Stimulated activated naive CD8-positive, alpha-beta T cell treated with anti-CD3 and anti-CD28 coated beads, Interleukin-15, Interleukin-2, amounts not matched to agents 100 U/mL and 50 U/mL, for 24 hours (primary cell): ENCODE measurements at places on chromosomes 6 and 20.

DNA sequence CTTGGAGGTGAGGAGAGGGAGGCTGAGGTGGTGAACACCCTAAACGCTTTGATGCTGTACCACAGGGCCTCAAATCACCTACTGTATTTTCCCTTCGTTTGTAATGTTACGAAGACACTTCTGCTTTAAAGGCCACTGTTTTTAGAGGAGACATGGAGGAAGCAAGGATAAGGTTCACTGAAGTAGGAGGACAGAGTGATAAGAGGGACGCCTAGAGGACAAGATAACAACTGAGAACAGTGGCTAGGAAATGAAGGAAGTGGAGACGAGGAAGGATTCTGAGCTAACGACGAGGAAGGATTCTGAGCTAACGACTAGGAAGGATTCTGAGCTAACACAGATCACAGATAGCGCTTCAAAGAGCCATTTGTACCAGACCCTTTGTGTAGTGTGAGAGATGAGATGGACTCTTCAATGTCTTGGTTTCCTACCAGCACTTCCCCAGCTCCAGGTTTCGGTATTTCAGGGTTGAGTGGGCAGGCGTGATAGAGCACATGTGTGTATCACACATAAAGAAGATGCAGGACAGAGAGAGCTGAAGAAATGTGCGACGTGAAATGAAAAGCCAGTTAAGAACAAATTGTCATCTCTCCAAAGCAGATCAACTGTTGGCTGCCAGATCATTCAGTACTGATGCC lies 7.5 kb downstream of the SF3B5 start:
- DNase-seq: no peak

GRCh38 chr6:38113825-38114576 lies 294.5 kb downstream of the ZFAND3 start:
- DNase-seq: no peak

GRCh38 chr6:158008864-158009113 lies 27.1 kb downstream of the SYNJ2 start:
- no peak for DNase-seq

DNA sequence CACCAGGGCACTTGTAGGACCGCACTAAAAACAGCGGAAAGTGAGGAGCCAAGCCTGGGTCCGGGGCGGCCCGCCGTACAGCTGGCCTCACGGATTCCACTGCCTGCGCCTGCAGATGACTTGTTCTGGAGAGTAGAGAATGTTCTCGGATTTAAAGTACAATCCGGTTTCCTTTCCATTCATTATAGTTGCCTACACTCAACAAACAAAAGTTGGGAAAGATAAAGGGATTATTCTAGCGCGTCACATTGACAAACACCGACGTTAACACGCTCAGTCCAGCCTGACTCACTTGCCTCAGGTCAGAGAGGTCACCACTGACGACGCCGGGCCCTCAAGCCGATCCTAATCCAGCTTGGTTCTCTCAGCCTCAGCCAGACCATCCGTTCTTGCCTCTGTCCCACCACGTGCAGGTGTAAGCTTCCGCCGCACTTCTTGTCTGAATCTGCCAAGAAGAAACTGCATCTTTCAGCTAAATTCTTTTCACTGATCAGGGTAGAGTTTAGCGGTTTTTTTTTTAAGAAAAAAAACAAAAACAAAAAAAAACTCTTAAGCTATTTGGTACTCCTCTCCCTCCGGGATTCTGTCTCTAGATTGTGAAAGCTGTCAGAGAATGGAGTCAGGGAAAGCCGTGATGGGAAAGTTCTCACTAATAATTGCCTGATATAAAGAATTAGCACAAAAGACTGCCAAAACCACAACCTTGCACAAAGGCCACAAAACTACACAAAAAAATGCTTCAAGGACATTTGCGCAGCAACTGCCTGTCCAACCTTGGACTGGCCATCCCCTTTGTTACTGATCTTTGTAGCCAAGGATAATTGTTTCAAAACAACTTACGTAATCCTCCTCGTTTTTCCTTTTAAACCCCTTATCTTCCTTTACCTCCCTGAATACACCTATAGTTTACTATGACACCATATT lies 1.1 kb upstream of the PHF10 start:
- peak; percentile 48 for DNase-seq

GRCh38 chr6:106666282-106667021 lies 37.1 kb downstream of the QRSL1 start:
- no peak for DNase-seq

- DNase-seq: no peak
These were observed 204.6 kb downstream of the NKAIN2 start for GRCh38 chr6:124008000-124008987.

DNA sequence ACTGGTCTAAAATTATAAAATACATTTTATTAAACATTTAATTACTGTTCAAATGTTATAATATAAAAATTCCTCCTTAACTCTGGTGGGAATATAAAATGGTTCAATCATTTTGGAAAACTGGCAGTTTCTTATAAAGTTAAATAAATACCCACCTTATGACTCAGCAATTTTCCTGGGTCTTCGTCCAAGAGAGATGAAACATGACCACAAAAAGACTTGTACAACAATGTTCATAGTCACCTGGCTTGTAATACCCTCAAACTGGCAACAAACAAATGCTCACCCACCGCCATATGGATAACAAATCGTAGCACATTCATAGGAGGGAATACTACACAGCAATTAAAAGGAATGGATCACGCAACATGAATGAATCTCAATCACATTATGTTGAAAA lies 66.0 kb upstream of the RIN2 start:
- DNase-seq: no peak

DNA sequence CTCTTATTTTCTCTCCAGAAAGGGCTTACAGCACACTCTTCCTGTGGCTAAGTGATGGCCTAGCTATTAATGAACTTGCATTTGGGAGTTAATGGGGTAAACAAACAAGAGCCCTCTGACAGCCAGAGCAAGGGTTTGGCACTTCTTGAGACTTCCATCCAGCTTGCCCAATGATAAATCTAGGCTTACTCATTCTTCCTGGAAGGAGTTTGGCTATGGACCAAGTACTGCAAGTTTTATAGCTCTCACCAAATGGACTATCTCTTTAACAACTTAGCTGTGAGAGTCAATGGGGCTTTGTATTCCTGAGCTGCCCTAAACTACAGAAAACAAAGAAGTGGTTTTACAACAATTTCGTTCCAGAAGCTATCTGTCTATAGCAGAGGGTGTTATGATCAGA lies 16.7 kb upstream of the PI3 start:
- DNase-seq: no peak

DNA sequence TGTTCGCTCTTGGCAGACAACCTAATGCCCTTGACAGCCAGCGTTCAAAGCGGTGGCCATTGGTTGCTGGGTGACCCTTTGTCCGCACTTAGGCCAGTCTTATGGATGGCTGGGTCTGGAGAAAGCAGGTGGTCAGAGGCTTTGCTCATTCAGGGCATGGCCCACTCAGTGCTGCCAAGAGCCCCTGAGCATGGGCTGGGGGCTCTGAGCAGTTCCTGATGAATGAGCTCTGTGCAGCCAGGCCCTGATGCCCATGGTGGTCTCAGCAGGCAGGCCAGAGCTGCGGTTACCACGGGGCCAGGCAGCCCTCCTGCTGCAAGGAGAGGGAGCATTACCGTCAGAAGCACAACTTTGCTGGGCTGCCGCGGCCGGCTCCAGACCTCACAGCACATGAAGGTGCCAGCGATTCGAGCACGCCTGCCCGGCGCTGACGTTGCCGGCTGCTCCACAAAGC lies 36.3 kb downstream of the CDH4 start:
- DNase-seq: no peak

DNA sequence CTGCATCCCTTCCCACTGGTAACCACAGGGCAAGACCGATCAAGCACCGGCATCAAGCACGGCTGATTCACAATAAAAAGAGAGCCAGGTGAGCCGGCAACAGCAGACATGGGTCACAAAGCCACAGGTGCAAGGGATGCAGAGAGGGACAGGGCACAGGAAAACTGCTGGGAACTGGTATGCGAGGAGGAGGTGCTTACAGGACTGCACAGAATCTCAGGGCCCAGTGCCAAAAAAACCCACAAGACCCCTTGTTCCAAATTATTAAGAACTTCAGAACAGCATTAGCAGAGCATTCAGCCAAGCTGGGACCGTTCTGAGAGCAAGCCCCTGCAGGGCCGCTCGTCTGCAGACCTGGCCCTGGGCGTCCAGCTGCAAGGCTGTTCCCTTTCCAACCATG lies 35.4 kb downstream of the BFSP1 start:
- DNase-seq: no peak

DNA sequence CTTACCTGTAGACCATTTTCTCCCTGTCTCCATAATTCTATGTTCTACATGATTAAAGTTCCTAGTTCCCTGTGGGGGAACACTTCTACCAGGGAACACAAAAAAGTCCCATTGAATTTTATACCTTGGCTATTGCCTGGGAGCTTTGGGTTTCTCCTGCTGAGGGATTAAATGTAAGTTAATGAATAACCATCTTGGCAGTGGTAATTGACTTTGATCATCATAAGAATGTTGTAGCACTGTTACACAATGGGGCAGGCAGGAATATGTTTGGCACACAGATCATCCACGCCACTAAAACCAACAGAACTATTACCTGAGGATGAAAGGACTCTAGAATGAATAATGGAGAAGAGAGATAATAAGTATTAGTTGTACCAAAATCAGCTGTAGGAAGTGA lies 1106.2 kb upstream of the GJE1 start:
- DNase-seq: no peak

- no peak for DNase-seq
These were observed 372.1 kb upstream of the CNR1 start for GRCh38 chr6:88538130-88538706.

- no peak for DNase-seq
These were observed 28.6 kb downstream of the MYLIP start for GRCh38 chr6:16157492-16157891.

DNA sequence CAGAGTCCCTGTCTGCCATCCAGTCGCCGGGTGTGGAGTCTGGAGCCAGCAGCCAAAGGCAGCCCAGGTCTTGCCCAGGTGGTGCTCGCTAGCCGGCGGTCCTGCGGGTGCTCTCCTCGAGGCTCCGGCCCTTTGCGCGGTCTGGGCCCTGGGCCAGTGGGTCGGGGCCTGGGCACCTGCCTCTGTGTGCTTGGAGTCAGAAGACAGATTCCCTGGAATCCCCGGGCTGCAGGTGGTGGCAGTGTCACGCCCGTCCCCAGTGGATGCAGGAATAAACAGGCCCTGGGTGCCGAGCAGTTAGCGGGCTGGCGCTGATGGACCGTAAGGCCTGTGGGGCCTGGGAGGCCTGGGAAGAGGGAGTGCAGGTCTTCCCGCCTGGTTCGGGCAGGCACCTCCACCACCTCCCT lies 5.3 kb downstream of the SS18L1 start:
- no peak for DNase-seq

DNA sequence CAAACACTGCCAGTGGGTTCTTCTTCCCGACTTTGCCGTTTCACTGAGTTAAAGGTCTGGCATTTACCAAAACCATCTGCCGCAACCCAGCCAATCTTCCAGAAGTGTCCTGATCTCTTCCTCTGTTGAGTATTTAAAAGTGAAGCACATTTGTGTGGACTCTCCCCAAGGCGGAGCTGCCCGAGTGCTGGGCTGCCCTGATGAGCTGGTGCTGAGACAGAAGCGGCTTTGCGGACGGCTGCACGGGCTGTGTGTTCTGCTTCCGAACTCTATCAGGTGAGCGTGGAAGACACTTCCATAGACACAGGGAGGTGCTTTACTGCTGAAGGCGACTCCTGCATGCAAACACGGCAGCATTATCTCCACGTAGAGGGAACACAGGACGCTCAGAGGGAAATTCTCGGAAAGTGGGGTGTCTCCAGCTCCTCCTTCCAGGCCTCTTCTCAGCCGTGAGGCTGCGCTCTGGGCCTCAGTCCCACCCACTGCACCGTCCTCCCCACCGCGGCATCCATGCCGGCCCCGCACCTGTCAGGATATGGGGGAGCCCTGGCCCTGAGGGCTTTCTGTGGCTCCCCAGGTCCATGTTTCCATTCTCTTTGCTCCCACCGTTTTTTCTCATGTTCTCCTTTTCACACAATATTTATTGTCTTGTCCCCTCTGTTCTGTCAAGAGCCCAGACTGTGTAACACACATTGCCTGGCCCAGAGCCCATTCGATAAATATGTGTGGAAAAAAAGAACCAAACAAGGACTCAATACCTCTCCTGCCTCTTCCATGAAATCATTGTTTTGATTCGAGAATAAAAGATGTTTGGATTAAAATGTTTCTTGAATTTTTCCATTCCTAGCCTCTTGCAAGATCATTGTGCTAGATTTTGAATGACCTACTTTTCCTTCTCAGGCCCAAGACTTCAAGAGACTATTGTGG lies 205.1 kb downstream of the DLL1 start:
- no peak for DNase-seq

GRCh38 chr6:18447552-18447951 lies 60.4 kb downstream of the RNF144B start:
- no peak for DNase-seq

GRCh38 chr6:157867155-157867559 lies 44.1 kb downstream of the SNX9 start:
- DNase-seq: no peak

DNA sequence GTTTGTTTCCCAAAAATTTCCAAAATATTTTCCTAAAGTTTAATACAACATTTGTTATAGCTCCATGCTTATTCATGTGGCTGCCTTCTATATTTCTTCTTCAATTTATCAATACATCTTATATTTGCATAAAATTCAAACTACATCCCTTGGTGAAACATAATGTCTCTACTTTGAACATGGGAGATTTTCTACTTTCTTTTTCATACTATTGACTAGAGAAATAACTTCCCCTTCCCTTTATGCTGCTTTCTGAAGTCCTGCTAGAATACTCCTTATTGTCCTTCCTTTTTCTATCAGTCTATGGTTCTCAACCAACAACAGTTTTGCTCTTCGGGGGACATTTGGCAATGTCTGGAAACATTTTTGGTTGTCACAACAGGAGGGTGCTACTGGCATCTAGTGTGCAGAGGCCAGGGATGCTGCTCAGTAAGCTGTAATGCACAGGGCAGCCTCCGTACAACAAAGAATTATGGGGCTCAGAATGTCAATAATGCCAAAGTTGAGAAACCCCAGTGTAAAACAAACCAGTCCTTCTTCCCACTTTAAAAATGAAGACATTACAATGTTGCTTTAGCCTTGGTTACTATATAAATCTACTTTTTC lies 29.9 kb downstream of the MKKS start:
- DNase-seq: no peak

DNA sequence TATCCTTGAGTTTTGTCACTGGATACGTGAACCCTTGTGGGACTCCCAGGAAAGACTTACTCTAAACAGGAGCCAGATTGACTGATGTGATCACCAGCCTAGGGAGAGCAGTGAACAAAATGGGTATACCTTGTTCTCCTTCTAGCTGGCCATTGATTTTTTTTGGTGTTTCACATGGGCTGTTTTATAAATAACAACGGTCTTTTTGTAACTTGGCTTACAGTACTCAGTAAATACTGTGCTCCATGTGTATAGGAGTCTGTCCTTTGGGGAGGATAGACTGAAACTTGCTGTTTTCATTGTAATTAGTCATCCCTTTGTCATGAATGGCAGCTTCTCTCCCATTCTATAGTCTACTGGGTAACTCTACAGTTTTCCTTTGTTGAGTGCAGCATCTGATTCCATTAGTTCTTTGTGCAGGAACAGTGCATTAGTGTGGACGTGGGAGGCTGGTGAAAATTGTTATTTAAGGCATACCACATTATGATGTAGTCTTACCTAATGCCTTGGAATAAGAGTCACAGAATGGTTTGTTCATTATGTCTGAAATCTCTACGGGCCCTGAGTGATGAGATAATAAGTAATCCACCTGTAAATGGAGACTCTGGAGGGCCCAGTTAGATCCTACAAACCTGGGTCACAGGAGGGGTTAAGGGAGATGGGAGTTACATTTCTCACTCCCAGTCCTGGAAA lies 89.5 kb downstream of the TIAM2 start:
- no peak for DNase-seq

- DNase-seq: no peak
These were observed 167.0 kb upstream of the SASH1 start for GRCh38 chr6:148175550-148176188.

GRCh38 chr6:133788556-133788955 lies 100.4 kb upstream of the TCF21 start:
- no peak for DNase-seq
